ENCODE measurements at places on chromosomes 6 and 20.
A peak's percentile ranks its signal among the peaks of the same experiment; 100 is the strongest.

GRCh38 chr6:112579601-112580000 is 232.5 kb downstream of the RFPL4B start:
- DNase-seq: no peak

DNA sequence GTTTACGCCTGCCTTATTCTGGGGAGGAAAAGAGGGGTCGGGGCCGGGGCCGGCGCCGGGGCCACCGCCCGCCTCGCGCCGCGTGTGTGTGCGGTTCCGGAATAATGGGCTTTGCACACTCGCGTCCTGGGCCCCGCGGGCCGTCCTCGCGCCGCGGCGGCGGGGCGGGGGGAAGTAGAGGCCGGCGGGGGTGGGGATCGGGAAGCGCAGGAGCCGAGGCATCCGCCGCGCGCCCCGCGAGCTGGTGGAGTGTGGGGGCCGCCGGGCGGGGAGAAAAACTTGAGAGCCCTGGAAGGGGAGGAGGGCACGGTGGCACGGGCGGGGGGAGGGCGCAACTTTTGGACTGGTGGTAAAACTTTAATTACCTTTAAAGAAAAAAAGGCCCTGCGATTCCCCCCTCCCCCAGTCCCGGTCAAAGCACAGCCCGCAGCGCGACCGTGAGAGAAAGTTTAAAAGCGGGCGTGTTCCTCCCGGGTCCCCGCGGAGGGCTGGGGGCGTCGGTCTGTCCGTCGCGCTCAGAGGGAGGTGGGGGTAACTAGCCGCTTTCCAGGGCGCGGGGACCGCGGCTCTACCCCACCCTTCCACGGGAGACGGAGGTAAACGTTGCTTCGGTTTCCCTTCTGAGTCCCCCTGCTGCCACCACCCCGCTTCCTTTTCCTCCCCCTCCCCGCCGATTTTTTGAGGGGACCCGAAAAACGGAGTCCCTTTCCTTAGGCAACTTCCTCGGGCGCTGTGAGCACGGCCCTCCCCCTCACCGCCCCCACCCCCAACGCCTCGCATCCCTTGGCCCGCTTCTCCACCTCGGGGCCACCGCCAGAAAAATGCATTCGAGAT is 1.9 kb downstream of the L3MBTL3 start:
- no peak for DNase-seq

DNA sequence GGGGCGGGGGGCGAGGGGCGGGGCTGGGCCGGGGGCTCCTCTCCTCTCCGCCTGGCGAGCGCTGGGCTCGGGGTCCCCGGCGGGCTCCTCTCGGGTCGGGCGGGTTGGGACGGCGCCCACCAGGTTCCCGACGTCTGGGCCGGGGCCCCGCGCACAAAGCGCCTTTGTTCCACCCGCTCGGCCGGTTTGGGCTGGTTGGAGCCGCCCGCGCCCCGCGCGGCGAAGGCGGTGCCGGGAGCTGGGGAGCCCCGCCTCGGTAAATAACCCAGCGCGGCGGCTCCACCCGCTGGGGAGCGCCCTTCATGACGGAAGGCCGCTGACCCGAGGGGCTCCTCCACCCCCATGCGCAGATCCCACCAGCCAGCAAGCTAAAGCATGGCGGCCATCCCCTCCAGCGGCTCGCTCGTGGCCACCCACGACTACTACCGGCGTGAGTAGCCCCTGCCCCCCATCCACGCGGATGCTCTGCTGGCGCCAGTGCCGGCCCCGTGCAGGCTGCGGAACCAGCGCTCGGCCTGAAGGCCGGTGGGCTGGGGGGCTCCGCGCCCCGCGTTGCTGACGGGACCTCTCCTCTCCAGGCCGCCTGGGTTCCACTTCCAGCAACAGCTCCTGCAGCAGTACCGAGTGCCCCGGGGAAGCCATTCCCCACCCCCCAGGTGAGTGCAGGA is 503 bp downstream of the PPDPF start:
- DNase-seq: peak; percentile 53

DNA sequence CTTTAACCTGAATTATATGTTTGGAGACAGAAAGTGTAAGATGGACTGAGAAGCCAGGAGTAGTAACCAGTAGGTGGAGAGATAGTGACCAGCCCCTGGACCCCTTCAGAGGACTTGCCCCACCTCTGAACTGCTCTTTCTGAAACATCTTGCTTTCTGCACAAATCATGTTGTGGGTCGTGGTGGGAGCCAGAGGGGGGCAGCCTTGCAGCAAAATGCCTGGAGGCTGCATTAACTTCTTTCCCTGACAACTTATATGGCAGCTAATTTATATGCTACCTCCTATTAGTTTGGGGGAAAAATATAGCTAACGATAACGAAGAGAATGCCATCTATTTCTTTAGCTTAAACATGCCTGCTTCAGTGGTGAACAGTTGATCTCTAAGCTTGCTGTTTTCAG is 859.8 kb downstream of the MAFB start:
- DNase-seq: no peak

DNA sequence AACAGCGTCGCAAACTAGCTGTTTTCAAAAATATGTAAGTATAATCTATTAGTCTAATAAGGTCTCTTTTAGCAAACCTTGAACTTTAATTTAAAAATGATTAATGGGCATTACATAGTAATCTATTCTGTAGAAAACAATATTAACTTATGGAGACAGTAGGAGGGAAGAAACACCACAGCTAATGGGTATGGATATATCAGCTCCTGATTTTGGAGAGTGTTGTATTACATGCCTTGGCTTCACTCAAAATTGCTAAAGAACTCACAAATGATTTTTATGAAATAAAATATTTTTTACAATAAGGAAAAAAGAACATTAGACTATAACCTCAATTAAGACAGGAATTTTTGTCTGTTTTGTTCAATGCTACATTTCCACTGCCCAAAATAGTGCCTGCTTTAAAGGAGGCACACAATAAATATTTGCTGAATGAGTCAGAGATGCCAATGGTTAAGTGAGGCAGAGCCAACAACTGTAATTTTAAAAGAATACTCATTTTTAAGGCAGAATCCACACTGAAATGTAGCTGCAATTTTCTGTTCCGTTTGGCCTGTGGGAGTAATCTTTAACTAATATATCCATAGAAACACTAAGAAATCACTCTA is 15.7 kb downstream of the ATG5 start:
- no peak for DNase-seq

- DNase-seq: no peak
Observed at GRCh38 chr6:4931530-4932227, 72.2 kb downstream of the RPP40 start.

GRCh38 chr20:19335341-19335740 is 122.9 kb downstream of the SLC24A3 start:
- DNase-seq: peak; percentile 7

DNA sequence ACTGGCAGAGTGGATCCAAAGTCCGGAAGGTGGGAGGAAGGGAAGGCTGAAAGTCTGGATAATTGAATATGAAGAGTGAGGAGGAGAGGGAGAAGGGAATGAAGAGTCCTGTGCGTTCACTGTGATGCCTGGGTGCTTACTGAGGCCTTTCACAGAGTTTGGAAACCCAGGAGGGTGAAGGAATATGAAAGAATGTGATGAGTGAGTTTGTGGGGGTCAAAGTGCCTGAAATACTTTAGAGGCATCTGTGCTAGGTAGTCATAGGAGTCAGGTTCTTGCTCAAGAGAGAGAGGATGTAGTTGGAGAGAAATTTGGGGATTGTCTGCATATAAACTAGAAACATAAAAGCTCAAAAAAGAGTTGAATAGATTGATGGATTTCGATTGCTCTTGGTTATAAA is 20.7 kb downstream of the NKX2-4 start:
- DNase-seq: no peak

DNA sequence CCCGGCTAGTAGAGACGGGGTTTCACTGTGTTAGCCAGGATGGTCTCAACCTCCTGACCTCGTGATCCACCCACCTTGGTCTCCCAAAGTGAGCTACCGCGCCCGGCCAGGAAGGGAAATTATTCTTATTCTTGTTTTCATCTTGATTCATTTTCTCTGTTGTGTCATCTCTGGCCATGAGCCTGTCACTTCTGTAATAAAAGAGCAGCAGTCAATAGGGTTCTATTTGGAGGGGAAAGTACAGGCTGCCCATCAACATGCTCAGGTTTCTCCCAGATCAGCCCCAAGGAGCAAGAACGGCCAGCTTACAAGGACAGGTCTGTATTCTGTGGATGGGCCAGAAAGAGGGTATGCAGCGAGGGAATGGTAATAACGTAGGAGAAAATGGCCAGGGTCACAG is 345.0 kb downstream of the PREX1 start:
- no peak for DNase-seq

- DNase-seq: no peak
Observed at GRCh38 chr6:117338567-117338966, 73.2 kb downstream of the VGLL2 start.

DNA sequence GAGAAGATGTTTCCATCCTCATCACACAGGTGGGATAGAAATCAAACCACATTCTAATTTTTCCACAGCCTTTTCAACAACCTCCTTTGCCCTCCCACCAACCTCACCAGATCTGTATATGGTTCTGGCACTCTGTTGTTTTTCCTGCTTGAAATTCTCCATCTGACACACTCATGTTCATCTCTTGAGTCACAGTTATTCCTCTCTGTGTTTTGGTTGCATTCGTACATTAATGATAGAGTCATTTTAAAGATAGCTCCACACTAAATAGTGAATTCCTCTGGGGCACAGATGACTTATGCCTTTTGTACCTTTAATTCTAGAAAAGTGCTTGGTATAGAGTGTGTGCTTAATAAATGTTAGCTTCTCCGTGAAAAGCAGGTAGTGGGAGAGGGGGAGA is 1.4 kb upstream of the GCLC start:
- no peak for DNase-seq

GRCh38 chr20:41411391-41411847 is 44.8 kb upstream of the EMILIN3 start:
- DNase-seq: peak; percentile 40

DNA sequence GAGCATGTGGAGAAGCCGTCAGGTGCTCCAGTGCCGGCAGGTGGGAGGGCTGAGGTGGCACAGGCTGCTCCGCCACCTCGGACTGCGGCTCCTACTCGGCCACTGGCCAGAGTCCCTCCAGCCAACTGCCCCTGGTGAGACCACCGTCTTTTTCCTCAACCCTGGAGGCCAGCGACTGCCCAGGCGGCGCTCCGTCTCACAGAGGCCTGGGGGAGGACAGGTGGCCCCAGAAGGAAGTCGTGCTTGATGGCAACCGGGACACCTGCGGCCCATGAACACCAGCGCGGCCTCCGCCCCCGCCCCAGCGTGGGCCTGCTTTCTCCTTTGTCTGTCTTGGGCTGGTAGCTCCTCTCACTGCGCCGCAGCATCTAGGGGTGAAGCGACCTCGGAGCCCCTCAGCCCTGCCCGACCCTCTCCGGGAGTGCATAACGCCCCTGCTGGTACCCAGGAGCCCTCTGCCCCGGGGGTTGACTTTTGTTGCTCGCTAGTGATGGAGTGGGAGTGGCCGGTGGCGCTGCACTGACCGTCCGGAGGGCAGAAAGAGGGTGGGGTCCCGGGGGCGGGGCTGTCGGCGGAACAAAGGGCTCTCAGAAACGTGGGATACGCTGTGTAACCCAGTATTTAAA is 706 bp upstream of the TUBB2B start:
- peak; percentile 94 for DNase-seq

DNA sequence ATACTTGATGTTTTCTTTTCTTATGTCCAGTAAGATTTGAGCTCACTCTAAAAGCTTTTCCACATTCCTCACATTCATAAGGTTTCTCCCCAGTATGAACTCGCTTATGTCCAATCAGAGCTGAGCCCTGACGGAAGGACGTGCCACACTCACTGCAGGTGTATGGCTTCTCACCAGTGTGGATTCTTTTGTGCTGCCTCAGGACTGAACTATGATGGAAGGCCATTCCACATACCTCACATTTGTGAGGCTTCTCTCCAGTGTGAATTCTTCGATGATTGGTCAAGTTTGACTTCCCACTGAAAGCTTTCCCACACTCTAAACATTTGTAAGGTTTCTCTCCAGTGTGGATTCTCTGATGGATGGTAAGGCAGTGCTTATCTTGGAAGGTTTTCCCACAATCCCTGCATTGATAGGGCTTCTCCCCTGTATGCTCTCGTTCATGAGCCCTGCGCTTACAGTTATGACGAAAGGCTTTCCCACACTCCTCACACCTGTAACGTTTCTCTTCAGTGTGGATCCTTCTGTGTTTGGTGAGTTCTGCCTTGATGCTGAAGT is 9.9 kb downstream of the ZNF311 start:
- no peak for DNase-seq

DNA sequence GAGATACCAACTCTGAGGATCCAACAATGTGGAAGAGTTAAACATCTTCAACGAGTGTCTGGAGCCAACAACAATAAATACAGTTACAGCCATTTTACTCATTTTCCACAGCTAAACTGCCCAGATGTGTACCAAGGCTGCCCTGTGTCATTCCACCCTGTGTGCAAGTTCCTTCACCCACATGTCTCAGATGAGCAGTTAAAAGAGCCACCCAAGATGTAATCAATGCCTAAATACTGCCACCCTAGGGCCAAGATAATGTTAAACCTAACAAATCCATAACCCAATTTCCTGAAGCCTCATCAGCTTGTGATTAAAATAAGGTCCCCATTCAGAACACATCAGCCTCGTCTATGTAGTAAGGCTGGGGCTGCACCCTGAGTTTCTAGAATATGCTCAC is 59.9 kb downstream of the GMDS start:
- no peak for DNase-seq

- DNase-seq: no peak
Observed at GRCh38 chr6:72721346-72721745, 99.5 kb downstream of the KCNQ5 start.

- no peak for DNase-seq
Observed at GRCh38 chr6:105644073-105644489, 241.2 kb upstream of the PREP start.

DNA sequence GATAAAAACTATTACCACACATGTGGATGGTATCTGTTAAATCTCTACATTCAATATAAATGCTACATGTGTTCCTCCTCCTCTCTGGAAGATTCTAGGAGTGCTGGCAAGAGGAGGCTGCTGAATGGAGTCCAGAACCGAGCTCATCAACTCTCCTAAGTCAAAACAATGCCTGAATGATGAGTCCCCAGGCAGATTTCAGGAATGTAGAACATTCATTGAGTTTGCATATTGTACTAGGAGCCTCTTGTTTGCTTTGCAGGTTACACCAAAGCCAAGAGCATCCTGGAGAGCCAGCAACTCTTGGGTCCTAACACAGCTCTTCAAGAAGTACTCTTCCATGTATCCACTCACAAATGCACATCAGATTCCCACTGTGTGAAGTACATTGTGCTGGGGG is 117.6 kb upstream of the UST start:
- DNase-seq: no peak

Data from NCI-H1105 treated with DMSO at 0.1 percent for 48 hours (cell line).